Kidney epithelial cell (primary cell): ENCODE measurements at places on chromosomes 11 and 22. TPM values are rescaled to one million over a fixed set of nuclear protein-coding genes. Genes with fewer than 3 reads are reported as not detected.

- DNase-seq: no peak
Observed at GRCh38 chr11:134978388-134979088, 566.5 kb upstream of the B3GAT1 start.

GRCh38 chr11:6006846-6007245, at the start of gene OR56A4:
TSS of gene OR56A4 (minus strand) at chr11:6006946. CDS start at chr11:6002992, 3,954 bp downstream.
- no peak for DNase-seq

- DNase-seq: no peak
Observed at GRCh38 chr11:119713359-119714040, 15.5 kb downstream of the NECTIN1 start.

GRCh38 chr22:45932071-45932470, 44.9 kb downstream of the WNT7B start:
- no peak for DNase-seq

DNA sequence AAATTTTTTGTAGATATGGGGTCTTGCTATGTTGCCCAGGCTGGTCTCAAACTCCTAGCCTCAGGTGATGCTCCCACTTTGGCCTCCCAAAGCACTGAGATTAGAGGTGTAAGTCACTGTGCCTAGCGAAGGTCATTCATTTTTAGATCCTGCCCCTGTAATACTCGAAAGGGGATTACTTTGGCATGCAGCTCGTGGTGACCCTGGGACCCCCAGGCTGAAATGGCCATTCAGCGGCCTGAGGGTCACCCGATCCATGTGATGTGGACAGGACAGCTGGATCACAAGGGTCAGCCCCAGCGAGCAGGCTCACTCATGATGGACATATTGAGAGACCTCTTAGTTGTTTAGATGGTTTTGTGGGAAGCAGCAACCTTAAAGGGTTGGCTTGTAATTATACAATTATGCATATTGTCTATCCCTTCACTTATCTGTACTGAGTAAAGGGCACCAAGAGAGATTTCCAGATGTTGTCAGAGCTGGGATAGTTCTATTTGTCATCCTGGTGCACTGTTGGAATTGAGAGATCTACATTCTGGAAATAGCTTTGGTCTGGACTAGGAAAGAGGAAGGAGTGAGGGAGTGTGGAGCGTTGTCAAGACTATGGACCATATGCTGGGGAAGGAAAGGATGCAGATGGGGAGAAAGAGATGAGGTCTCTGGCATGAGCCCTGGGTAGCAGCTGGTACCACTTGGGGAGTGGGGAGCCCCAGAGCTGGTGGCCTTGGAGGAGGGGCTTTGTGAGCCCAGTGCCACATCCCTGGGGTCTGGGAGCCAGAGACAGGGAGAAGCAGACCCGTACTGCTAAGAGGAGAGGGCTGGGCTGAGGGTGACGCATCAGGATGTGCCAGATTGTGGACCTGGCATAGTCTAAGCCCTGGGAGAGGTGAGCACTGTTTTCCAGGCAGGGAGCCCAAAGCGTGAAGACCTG, 15.5 kb downstream of the RHBDD3 start:
- no peak for DNase-seq

GRCh38 chr22:25669253-25670069, 72.5 kb upstream of the MYO18B start:
- DNase-seq: no peak

DNA sequence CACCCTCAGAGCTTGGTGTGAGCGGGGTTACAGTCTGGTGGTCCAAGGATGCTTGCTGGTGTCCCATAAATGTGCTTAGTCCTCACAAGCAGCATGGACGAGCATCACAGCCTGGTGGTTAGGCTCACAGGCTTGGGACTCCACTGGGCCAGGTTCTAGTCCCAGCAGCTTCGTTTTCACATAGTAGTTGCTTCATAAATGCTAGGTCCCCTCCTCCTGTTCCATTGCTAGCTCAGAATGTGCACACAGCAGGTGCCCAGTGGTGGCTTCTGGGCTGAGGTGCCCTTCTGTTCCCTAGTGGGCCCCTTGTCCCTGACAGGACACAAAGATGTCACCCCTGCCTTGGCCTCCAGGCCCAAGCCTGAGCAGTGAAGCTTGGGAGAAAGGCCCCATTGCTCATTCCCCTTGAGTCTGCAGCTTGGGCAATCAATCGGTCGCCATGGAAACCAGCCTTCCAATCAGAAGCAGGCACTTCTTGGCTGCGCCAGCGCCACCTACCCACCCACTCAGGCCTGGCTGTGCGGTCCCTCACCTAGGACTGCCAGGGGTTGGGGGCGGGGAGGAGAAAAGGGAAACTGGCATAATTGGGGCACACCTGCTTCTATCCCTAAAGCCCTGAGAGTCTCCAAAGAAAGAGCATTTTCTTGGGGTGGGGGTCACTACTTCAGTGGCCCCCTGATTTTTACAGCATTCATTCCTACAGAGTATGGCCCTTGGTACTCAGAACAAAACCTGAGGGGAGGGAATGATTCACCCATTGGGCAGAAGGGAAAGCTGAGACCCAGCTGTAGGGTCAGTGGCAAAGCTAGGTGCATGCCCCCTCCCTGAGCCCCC, 48.1 kb downstream of the CYTH4 start:
- DNase-seq: peak; percentile 86

DNA sequence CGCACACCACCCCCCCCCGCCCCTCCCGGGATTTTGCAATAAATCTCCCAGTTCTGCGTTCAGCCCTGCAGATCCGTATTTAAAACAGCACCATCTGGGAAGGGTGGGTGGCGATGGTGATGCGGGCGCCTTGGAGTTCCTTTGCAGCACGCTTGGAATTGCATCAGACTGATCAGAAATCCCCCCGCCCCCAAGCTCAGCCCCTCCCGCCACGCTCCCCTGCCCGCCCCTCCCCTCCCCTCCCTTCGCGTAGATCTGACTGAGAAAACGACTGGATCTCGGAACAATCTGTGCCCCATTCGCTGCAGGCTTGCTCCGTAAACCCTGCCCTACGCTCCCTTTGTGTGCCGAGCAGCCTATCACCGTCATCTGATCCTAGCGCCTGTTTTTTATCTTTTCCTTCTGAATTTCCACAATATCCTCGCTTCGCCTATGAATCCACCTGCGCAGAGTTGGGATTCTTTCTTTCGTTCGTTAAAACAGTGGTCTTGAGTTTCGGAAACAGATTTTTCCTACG, 18.1 kb upstream of the BDNF start:
- DNase-seq: peak; percentile 65

GRCh38 chr22:37260155-37260795, 16.2 kb upstream of the RAC2 start:
- no peak for DNase-seq

DNA sequence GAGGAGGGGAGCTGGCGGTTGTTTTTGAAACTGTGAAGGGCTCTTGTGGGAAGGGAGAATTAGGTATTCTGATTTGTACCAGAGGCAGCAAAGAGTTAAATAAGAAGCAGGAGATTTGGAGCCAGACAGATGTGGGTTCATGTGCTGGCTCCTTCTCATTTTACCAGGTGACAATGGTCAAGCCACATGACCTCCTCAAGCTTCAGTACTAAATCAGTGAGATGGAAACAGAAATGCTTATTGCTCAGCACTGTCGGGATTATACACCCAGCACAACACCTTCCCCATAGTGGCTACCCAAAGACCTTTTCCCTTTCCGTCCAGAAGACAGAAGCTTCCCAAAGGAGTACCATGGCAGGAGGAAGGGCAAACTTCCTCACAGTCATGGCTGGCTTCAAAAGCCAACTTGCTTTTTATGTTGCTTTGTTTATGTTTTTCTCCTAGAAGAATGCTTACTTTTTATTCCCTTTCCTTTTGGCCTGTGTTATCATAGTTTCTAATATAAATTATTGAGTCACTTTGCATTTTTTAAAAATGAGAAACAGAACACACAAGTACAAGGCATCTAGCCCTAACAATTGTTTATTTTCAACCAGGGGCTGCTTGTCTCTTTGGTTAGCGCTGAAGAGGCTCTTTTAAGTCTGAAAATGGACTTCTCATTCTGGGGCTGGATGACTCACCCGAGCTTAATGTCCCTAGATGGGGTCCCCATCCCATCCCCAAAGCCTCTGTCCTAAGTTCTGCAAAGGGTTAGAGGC, 181.5 kb upstream of the ZBED5 start:
- no peak for DNase-seq

GRCh38 chr22:20779818-20780158, 5.9 kb downstream of the SERPIND1 start:
- no peak for DNase-seq

DNA sequence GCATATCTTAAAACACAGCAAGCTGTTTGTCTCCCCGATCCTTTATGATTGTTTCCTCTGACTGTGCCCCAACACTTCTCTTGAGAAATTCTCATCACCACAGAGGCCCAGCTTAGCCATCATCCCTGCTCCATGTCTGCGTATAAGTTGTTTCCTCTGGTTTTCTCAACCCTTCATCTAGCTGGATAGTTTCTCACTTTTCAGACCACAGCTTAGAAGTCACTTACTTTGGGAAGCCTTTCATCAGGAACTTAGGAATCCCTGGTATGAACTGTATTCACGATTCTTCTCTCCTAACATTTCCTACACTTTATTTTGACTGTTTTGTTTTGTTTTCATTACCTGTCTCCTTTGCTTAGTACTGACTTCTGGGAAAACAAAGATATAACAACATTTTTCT, 295.2 kb downstream of the GUCY1A2 start:
- DNase-seq: no peak

GRCh38 chr11:105034813-105035620, at the start of gene CASP1:
TSS of gene CASP1 (minus strand) at chr11:105035144. CDS start at chr11:105035113, 31 bp downstream.
- DNase-seq: no peak

- no peak for DNase-seq
Observed at GRCh38 chr11:47005441-47005840, 68.9 kb downstream of the CSTPP1 start.

DNA sequence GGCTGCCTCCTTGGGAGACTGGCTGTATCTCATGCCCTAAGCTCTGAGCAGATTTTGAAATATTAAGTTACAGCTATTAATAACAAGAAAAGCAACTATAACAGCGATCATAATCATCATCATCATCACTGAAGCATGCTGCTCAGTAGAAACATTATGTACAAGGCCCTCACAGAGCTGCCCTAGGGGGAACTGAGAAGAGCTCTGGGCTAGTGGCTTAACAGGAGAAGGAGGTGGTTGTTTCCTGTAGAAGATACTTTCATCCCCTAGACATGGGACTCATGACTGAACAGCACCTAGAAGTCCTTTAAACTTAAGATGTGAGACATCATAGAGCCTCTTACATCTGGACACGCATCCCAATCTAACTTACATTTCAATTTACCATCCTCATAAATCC, 332.8 kb upstream of the PLET1 start:
- DNase-seq: no peak

DNA sequence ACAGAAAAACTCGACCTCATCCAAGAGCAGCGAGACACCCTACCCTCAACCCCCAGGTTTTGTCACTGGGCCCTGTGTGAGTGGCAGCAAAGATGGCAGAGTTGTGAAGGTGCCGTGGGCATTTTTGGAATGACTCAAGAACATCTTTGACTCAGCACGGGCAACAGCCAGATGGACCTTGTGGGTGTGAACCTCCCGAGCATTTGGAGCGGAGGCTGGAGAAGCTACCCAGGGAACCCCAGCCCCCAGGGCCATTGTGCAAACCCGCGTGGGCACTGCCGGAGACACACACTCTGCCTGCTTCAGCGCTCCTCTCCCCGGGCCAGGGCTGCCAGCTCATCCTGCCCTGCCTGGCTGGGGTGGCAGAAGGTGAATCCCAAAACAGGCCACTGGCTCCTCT, 66.1 kb downstream of the PANX1 start:
- no peak for DNase-seq

DNA sequence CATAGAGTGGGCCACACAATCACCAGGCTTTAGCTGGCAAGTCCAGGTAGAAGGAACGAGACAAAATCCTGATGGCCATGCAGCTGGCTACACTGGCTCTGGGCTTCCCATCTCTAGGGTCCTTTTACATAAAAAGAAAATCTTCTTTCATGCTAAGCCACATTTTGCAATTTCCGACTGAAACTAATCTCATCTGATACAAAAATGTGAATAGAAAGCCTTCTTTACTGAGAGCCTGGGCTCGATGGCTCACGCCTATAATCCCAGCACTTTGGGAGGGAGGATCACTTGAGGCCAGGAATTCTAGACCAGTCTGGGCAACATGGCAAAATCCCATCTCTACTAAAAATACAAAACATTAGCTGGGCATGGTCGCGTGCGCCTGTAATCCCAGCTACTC, 67.2 kb downstream of the MICAL3 start:
- no peak for DNase-seq

- no peak for DNase-seq
Observed at GRCh38 chr22:49216579-49216978, 611.1 kb downstream of the BRD1 start.

- no peak for DNase-seq
Observed at GRCh38 chr11:77069336-77069968, 2.7 kb downstream of the CAPN5 start.

DNA sequence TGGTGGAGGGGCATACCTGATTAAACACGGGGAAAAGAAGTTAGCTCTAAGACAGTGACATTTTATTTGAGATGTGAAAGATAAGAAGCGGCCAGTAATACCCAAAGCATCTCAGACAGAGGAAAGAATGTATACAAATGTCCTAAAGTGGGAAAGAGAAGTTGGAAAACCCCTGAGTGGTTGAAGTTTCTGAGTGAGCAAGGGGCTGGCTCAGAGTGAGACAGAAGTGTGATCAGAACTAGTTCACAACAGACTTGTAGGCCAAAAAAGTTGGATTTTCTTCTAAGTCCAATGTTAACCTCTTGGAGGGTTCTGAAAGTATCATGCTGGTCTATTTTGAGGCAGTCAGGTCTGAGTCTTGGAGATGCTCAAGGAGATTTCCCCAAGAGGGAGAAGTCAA, 608.7 kb downstream of the SOX6 start:
- no peak for DNase-seq

GRCh38 chr11:61616434-61616833, 35.6 kb upstream of the SYT7 start:
- DNase-seq: no peak

DNA sequence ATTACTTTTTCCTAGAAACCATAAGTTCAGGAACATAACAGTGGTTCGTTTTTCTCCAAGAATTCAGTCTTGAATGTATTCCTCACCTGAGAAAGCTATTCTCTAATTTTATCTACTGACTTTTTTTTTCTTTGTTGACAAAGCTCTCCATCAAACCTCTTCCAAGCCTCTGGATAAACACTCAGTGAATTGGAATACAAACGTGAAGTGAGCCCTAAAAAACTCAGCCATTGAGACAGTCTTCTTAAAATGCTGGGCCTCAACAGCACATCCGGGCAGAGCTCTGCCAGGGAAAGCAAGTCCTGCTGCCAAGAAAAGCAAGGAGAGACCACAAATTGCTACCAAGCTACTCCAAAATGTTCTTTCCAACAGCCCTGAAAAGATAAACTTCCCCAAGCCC, 7.7 kb upstream of the SLC1A2 start:
- DNase-seq: no peak

GRCh38 chr11:45935349-45936064, 13.1 kb downstream of the LARGE2 start:
- no peak for DNase-seq

- DNase-seq: no peak
Observed at GRCh38 chr11:86934926-86935579, 20.1 kb downstream of the FZD4 start.

- DNase-seq: no peak
Observed at GRCh38 chr22:26763633-26764361, 106.4 kb downstream of the MIAT start.

DEPDC5 gene
- 10.3 and 13.6 TPM in 2 replicates for total RNA-seq

PRG2 gene
- total RNA-seq: 0.33 TPM in 1 of 2 replicates, not detected in the other

GLYATL1 gene
- 0.84 and 2.1 TPM in 2 replicates for total RNA-seq

FAM83F gene
- total RNA-seq: 5.8 and 6.9 TPM in 2 replicates

CD248 gene
- total RNA-seq: 0.07 and 0.17 TPM in 2 replicates

AAMDC gene
- total RNA-seq: 12.4 and 16.1 TPM in 2 replicates
